ENCODE measurements at places on chromosomes 1 and 21.

DNA sequence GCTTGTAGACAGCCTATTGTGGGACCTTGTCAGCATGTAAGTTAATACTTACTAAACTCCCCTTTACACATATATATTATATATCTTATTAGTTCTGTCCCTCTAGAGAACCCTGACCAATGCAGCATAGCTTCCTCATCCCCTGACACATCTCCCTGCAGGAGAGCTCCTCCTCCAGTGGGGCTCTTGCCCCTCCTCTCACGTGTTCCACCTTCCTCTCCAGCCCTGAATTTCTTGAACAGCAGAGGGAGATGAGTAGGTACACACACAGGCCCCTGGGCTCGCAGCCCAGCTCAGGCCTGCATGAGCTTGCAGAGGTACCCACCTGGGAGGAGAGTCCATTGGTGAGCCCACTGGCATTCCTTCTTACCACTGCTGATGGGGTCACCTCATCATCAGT, 27.3 kb upstream of the GOLT1A start:
- DNase-seq: no peak

DNA sequence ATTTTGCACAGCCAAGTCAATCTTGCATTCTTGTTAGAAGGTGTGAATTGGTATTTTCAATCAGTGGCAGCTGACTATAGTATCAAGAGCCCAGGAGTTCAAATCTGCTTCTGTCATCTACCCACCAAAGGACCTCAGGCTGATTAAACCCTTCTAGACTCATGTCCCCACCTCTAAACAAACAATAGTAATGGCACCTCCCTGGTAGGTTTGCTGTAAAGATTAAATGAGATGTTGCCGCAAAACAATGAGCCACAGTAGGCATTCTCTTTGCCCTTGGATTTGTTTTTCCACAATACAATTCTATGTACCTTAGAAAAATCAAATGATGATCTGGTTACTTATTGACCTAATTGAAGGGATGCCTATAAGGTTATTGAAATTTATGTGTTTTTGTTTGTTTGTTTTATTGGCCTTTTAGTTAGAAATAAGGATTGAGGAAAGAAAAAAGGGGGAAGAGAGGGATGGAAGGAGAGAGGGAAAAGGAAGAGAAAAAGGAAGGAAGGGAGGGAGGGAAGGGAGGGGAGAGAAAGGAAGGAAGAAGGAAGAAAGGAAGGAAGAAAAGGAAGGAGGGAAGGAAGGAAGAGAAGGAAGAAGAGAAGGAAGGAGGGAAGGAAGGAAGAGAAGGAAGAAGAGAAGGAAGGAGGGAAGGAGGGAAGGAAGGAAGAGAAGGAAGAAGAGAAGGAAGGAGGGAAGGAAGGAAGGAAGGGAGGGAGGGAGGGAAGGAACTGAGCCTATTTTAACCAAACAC, 110.7 kb downstream of the ETS2 start:
- DNase-seq: no peak

GRCh38 chr1:223873044-223873443, 27.3 kb upstream of the TP53BP2 start:
- DNase-seq: no peak

DNA sequence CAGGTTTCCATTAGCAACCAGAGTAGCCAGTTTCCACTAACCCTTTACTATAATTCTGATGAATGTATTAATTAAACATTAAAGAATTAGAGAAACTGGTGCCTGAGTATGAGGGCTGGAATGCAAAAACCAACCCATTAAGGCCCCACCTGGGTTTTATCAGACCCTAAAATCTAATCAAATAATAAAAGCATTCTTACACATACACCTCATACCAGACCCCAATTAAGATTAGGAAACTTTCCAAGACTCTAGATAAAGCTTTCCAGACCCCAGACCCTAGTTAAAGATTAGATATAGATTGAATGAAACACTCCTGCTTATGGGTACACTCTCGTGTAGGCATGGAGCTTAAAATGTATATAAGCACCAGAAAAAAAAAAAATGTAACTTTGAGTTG, 581.3 kb upstream of the BEND5 start:
- no peak for DNase-seq

DNA sequence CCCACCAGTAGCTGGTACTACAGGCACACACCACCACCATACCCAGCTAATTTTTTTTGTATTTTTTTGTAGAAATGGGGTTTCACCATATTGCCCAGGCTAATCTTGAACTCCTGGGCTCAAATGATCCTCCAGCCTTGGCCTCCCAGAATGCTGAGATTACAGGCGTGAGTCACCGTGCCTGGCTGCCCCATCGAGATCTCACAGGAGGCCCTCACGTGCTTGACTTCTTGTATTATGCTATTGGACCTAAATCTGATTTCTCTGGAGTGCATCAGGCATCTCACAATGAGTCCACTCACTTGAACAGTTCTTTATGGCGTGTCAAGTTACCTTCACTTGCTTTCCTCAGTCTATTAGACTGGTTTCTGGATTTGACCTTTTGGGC, 9.3 kb upstream of the RSRP1 start:
- no peak for DNase-seq

DNA sequence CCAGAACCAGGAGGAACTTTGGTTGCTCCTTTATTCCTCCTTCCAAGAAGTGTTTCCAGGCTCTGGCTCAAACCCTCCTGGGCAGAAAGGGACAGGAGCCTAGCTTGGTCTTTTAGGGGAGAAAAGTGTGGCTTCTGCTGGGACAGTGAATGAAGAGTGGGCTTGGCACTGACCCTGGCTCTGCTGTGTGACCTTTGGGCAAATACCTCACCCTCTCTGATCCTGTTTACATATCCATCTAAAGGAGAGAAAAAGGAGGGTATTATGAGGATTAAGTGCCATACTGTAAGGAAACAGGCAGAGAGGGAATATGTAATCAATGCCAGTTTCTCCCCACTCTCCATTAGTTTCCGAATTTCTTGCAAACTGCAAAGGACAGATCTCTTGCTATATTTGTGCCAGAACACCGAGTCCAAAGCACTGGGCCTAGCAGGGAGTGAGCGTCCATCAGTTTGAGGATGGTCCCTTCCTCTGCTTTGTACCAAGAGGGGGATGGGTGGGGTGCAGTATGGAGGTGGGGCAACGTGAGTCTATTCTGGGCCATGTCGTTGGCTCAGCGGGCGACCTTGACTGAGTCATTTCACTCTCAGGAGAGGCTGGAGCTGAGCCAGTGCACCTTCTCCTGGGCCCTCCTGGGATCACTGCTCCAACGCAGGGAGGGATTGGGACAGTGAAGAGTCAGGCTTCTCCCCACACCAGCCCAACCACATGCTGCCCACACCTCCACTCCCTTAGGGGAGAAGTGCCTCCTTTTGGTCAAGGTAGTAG, 38.4 kb downstream of the IGSF21 start:
- no peak for DNase-seq

DNA sequence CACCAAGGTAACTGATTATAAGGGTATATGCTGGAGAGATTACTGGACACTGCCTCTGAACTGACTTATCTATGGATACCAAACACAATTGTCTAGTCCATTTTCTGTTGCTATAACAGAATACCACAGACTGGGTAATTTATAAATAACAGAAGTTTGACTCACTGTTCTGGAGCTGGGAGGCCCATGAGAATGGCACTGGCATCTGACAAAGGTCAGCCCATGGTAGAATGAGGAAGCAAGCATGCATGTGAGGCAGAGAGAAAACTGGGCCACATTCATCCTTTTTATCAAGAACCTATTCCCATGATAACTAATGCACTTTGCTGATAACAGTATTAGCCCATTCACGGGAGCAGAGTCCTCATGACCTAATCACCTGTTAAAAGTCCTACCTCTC, 37.4 kb downstream of the FCER1A start:
- DNase-seq: no peak

DNA sequence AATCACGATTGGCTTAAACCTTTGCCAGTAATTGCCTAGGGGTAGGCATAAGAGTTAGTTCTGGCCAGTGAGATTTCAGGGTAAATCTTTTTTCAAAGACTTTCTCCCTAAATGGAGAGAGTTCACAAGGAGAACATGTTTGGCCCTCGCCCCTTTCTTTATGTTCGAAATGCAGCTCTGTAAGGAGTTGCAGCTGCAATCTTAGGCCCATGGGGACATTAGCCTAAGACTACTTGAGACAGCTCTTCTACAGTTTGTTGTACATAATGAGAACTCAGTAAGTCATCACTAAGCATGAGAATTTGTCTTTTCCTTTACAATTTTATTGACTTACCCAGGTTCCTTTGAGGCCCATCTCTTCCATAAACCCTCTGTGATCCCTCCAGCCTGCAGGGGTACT, 40.4 kb upstream of the GADD45A start:
- no peak for DNase-seq

GRCh38 chr1:203126866-203127665, 460 bp upstream of the ADORA1 start:
- DNase-seq: no peak

DNA sequence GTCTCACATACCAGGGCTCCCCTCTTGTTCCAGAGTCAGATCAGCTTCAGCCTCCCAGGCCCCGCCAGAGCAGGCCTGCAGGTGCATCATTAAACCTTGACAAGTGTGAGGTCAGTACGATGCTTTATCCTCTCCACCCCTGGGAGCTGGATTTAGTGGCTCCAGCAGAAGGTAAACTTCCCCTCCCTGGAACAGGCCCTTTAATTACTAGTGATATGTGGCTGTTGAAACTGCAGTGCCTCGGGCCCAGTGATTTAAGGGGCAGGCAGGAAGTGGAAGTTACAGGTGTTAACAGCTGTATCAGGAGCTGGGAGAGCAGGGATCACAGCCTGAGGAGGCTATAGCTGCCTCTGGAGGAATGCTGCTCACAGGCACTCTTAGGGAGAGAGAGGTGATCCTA, 132.4 kb upstream of the KLHDC7A start:
- DNase-seq: no peak

DNA sequence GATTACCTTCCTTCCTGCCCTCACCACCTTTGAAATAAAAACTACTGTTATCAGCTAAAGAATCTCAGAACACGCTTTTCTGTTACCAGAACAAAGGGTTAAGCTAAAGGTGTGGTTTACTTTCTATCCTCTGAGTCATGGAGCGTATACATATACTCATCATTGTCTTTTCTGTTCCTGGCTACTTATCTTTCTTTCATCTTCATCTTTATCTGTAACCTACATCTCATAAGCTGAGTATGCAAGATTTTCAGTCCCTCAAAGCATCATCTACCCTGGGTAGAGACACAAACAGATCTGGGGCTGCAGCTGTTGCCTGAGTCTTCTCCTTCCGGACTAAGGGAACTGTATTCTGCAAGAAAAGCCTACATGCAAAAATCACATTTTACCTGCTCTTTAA, 75.6 kb downstream of the LMO4 start:
- no peak for DNase-seq

DNA sequence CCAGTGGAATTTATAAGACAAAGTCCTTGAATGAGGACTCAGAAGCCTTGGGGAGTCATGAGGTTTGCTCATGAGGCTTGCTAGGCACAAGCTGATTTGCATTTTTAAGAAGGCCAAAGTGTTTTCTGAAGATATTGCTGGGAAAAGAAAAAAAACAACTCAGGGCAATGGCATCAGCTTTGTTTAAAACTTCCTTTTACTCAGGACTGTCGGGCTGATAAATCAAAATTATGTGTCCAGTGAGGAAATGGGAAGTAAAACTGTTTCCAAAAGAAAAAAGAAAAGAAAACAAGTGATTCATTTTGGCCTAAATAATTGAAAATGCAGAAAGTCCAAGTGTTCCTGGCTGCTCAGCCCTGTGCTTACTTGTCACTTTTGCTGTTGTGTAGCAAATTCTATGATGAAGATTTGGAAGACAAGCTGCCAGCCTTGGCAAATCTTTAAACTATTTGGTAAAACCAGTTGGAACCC, 282.4 kb downstream of the HLX start:
- DNase-seq: no peak

GRCh38 chr1:212678456-212679410, 20.9 kb downstream of the BATF3 start:
- DNase-seq: no peak

GRCh38 chr1:202942426-202942825, 15.4 kb upstream of the KLHL12 start:
- DNase-seq: no peak

- DNase-seq: no peak
Observed at GRCh38 chr1:202659974-202660373, 50.3 kb downstream of the SYT2 start.

DNA sequence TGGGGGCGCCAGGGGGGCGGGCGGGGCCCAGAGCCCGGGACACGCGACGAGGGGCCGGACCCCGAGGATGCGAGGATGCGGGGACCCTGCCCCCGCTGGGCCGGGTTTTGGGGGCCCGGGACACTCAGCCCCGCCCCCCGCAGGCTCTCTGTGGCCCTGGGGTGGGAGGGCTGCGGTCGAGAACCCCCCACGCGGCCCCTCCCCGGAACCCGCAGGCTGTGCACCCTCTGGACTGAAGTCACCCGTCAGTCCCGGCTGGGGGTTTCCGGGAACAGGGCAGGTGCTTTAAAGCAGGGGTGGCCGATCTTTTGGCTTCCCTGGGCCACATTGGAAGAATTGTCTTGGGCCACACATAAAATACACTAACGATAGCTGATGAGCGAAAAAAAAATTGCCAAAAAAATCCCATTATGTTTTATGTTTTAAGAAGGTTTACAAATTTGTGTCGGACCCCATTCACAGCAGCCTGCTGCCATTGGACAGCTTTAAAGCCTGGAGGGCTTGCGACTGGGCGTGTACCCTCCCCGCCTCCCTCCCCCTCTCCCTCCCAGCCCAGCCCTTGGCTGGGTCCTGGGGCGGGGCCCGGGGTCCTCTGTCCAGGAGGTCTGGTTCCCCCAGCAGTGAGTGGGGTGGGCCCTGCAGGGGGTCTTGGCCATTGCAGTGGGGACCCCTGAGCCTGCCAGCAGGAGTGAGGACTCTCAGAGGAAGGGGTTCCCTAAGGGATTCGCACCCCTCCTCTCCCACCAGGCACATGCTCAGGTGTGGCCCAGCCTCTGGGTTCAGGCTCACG, 21.6 kb upstream of the C1orf159 start:
- DNase-seq: peak; percentile 57

- DNase-seq: no peak
Observed at GRCh38 chr1:88877911-88878310, 13.5 kb downstream of the GTF2B start.

DNA sequence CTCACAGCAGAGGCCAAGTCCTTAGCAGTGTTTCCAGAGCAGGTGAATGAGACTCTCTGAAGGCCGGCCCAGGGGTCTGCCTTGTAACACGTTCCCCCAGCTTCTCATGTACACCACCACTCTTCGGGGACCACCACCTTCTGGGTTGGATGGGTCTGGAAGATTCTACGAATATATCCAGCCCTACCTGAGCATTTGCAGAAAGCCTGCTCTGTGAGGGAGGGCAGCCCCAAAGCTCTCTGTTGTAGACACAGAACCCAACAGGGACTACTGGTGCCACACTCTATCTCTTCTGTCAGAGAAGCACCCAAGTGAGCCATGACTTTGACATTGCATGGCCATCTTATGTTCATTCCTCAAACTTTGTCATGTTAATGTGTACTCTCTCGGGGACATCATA, 61.8 kb downstream of the CD247 start:
- no peak for DNase-seq

GRCh38 chr1:97192872-97193572, 471.4 kb downstream of the PTBP2 start:
- DNase-seq: no peak

DNA sequence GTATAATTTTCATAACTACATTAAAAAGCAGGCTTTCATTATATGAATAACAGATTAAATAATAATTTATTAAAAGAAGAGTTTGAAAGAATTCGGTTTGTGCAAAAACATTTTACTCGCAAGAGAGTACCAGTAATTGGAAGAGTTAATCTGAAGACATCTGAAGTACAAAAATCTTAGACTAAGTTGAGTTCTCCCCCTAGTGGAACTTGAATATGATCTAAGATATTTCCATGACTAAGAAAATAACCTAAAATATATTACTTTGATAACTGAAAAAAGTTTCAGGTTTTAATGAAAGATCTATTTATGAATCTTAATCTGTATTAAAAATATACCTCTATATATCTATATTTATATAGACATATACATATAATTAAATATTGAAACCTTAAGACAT, 112.5 kb upstream of the GFI1 start:
- no peak for DNase-seq
